Hindlimb muscle (tissue), 1 donor: ENCODE measurements at places on chromosomes 4 and X. TPM values are rescaled to one million over a fixed set of nuclear protein-coding genes. Genes with fewer than 3 reads are reported as not detected.

Gene CPE
- 72.2 TPM for polyA plus RNA-seq

GRCh38 chrX:54714424-54714823 is 83.6 kb downstream of the ITIH6 start:
- DNase-seq, result no peak

DNA sequence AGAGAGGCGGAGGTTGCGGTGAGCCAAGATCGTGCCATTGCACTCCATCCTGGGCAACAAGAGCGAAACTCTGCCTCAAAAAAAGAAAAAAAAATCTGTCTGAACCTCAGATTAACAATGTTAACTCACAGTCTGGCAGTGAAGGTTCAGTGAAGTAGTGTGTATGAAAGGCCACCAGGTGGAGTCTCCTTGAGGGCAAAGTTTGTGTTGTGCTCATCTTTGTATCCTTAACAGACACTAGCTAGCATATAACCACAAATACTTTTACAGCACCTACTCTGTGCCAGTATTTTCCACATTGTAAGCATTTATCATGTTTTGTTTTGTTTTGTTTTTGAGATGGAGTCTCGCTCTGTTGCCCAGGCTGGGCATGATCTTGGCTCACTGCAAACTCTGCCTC is 46.0 kb upstream of the MGST2 start:
- no peak for DNase-seq

Gene CT83
- not detected for polyA plus RNA-seq

- no peak for DNase-seq
Observed at GRCh38 chr4:123783921-123784320, 387.3 kb downstream of the SPRY1 start.

Gene STBD1
- 51.9 TPM for polyA plus RNA-seq

DNA sequence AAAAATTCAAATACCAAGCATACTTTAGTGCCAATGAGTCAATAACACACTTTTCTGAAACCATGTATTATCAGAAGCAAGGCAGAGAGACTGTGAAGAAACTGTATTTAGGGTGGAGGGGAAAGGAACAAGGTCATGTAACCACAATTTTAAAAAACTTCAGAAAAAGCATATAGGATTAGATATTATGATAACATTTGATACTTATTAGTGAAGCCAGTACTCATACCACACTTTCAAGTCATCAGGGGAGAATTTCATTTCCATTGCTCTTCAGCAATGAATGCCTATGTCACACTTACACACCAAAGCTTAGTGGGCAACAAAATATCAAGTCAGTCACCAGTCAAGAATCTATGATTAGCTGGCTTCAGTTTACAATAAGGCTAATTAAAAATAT is 602.2 kb downstream of the IL15 start:
- no peak for DNase-seq

Gene SLITRK2
- polyA plus RNA-seq, result 0.49 TPM

Gene CTAG1A
- not detected for polyA plus RNA-seq

- DNase-seq, result no peak
Observed at GRCh38 chrX:105823092-105823455, 735 bp downstream of the NRK start.

DNA sequence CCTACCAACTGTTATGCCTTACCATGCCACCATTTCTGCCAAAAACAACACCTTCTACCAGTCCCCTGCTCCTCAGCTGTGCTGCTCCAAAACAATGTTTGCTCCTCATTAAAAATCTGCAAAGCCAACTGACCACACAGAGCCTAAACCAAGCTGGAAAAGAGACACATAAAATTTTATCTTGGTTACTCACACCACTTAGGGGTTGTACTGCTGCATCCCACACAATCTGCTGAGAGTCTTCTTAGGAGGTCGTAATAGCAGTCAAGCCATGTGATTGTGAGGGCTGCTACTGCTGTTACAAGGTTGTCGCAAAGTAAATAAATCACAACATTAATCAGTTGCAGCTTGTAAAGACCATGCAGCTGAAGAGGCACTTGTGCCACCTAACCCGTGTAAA is 607.4 kb upstream of the FAM241A start:
- no peak for DNase-seq

GRCh38 chrX:103311399-103311780 is 600 bp upstream of the BEX2 start:
- DNase-seq, result no peak

Gene SLC9B1
- 2.5 TPM for polyA plus RNA-seq

Gene ARX
- polyA plus RNA-seq, result 6.9 TPM

- no peak for DNase-seq
Observed at GRCh38 chrX:20228245-20228644, 38.5 kb downstream of the RPS6KA3 start.

DNA sequence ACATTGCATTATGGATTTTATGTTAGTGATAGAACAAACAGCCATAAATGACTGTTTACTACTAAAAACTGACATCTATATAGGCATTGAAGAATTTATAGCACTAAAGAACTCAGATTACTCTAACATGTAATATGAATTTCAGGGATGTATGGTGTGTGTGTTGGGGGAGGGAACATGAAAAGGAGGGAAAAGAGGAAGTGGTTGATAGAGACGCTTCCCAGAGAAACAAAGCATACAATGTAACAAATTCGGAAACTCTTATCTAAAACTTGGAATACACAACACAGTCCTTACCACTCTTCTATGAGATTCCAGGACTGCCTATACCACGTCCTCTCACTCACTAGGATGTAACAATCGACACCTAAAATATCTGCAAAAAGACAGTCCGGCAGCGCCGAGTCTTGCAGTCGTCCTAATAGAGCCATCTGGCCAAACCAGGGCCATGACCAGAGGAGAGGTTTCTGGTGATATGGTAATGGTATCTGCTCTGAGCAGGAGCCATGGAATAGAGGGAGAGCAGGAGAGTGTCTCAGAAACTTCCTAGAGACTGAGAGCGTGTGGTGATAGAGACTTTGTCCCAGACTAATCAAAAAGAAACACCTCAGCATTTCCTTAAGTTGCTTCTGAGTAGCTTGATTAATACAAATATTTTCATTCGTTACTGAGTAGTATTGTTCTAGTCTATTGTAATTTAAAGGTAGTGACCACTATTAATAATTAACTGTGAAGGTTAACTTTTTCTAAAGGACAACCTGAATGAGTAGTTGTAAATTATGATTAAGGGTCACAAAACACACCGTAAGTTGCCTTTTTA is 251.9 kb upstream of the ETNPPL start:
- DNase-seq, result no peak

Gene PLP1
- 47.7 TPM for polyA plus RNA-seq

Gene FAM47A
- 0.13 TPM for polyA plus RNA-seq

DNA sequence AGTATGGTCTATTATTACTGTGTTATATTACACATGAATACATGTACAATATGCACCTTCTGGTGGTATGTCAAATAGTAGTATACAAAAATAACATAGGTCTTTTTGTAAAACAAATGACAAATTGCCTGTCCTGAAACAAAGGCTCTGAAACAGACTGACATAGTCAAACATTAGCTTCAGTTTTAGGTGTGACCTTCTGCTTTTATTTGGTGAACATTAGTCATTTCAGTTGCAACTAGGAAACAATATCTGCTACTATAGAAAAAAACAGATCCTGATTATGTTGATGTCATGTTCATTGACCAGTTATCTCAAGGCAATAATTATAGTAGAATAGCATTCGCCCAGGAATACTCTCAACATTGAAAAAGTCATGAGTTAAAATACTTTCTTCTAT is 123.0 kb downstream of the CHRNA9 start:
- no peak for DNase-seq

DNA sequence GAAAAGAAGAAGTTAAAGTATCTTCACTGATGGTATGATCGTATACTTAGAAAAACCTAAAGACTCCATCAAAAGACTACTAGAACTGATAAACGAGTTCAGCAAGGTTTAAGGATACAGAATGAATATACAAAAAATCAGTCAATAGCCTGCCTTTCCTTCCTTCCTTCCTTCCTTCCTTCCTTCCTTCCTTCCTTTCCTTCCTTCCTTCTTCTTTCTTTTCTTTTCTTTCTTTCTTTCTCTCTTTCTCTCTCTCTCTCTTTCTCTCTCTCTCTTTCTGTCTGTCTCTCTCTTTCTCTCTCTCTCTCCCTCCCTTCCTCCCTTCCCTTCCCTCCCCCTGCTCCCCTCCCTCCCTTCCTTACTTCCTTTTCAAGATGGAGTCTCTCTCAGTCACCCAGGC is 362.7 kb downstream of the BMPR1B start:
- DNase-seq, result no peak

DNA sequence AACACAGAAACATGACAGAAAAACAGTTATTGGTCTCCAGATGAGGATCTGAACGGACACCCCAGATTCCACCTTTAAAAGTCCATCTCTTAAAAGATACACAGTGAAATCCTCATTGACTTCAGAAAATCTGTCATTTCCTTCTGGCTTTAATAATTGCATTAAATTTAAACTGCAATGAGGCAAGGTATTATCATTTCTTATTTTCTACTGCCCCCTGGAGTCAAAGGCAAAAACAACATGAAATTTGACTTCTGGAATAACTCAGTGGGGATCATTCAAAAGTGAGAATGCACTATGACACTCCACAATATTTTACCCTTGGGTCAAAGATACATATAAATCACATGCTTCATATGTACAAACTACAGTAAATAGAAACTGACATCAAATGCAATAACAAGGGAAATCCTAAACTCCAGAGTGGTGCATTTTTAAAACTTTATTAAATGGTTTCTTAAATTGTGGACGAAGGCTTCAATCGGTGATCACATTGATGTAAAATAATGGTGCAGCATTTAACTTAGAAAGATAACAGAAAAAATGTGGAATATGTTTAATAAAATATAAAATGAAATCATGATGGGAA is 56.4 kb upstream of the SPANXN1 start:
- DNase-seq, result peak; percentile 1

DNA sequence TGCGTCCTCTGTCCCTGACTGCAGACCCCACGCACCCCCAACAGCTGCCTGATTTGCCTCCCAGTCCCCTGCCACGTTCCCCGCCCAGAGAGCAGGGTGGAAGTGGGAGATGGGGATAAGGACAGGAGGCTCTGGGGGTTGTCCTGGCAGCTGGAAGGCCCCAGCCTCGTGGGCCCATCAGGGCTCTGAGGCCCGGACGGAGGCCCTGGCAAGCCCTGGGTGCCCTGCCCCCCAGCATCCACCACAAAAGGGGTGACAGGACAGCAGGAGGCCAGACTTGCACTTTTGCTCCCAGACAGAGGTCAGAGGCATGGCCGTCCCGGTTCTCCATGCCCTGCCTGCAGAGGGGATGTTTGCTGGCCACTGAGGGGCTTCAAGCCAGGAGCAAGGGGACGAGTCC is 4.7 kb downstream of the SH3TC1 start:
- DNase-seq, result no peak

DNA sequence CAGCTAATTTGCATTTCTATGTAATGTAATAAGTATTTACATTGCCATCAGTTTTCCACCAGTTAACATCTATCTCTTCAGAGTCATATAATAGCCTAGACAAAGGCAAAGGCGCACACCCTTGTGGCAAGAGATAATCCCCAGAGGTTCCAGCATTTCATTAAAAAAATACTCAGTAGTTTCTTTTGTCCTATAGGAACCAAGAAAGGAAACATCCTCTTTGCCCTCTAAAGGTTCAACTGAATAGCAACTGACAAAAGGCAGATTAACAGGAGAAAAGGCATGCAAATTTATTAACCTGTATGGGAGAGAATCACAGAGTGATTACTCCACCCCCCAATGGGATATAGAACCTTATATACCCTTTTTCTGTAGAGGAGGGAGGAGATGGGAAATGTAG is 48.4 kb downstream of the MAGEB17 start:
- DNase-seq, result no peak

- no peak for DNase-seq
Observed at GRCh38 chrX:150081076-150081475, 142.8 kb upstream of the EOLA2 start.

Gene TMEM156
- polyA plus RNA-seq, result 0.13 TPM

DNA sequence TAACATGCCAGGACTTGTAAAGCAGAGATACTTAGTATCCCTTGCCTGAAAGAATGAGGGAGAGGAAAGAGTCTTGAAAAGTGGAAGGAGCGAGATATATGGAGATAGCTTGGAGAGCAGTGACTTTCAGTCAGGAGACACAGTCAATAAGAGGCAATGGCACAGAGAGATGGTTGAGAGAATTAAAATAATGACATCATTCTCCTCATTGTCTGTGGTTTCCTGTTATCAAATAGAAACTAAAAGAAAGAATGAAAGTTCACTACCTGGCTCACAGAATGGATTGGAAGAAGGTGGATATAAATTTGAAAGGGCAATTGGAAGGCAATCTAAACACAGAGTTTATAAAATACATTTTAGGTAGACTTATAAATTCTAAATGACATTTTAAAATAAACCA is 760.2 kb upstream of the AADAT start:
- DNase-seq, result no peak

GRCh38 chr4:17811078-17811603 is 362 bp downstream of the NCAPG start:
- DNase-seq, result peak; percentile 23

- DNase-seq, result no peak
Observed at GRCh38 chr4:55491486-55491885, 55.2 kb downstream of the CLOCK start.

GRCh38 chrX:47864300-47864699 is 27.6 kb downstream of the ZNF81 start:
- no peak for DNase-seq

DNA sequence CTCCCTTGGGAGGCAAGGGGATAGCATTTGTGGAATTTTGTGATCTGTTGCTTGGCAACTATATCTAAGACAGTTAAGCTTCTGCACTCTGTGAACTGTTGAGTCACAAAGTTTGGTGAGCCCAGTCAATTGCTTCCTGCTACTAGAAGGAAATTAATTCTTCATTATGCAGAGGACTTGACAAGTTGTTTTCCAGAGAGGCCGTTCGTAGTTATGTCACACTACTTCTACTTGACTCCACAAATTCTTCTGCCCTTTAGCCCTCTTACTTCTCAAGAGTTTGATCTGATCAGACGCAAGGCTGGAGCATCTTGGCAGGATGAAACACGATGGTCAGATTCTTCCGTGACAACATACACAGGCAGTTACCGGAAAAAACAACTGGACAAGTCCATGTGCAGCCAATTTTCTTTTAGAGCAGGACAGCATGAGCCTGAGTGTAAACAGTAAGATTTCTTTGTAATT is at the start of gene C4orf51:
Gene C4orf51 (plus strand): TSS at position 156 of the 465 bp plus-strand sequence. CDS start 58 bp downstream, at position 214.
- DNase-seq, result peak; percentile 5
